Nephron progenitor cell (in vitro differentiated cells): ENCODE measurements at places on chromosomes 16 and 17.

DNA sequence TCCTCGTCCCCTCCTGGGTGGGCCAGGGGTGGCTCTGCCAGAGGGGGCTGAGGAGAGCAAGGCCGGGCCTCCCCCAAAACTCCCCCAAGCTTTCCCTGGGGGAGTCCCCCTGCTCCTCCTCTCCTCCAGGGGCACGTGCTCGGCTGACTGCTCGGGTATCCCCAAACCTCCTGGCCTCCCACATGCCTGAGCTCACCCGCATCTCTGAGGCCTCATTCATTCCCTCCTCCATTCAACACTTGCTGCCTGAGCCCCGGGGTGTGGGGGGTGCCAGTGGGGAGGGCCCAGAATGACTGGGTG lies 83.1 kb downstream of the RTN4RL1 start:
- H3K27ac ChIP-seq: no peak overlapping the region
- no peak for DNase-seq
- H3K4me1 ChIP-seq: peaks cover 41% of the 10 kb centered on the region
- peaks cover 10% of the 10 kb centered on the region for H3K27me3 ChIP-seq
- no peaks in the 10 kb centered on the region for H3K36me3 ChIP-seq
- no peak overlapping the region for H3K4me3 ChIP-seq

- no peak overlapping the region for H3K27ac ChIP-seq
- peaks cover 19% of the 10 kb centered on the region for H3K27me3 ChIP-seq
- peaks cover 22% of the 10 kb centered on the region for H3K4me1 ChIP-seq
- no peak for DNase-seq
- no peaks in the 10 kb centered on the region for H3K36me3 ChIP-seq
Observed at GRCh38 chr17:79306424-79307318, 232.0 kb downstream of the ENGASE start.

DNA sequence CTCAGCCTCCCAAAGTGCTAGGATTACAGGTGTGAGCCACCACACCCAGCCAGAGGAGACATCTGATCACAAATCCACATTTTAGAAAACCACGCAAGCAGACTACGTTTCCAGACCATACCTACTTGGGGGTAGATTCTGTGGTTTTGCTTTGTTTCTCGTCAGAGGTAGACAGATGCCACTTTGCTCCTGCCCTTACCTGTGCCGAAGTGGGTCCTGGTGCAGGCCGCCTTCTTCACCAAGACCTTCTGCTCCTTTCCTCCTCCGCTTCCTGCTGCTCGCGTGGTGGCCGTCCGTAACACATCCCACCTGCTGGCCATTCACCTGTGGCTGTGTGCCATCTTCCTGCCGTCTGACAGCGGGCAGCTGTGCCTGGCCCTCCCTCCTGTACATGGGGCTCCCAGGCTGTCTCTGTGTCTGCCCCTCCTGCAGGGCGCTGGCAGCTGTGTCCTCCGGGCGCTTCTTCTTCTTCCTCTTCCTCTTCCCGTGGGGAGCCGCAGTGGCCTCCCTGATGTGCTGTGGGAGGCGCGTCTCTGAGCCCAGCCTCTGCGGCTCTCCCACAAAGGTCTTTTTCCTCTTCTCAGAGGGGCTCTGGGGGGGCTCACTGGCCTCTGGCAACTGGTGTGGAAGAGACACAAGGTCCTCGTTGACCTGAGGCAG lies 21.2 kb upstream of the CYTH1 start:
- no peak for DNase-seq
- no peaks in the 10 kb centered on the region for H3K4me1 ChIP-seq
- H3K4me3 ChIP-seq: no peak overlapping the region
- H3K36me3 ChIP-seq: peaks cover 61% of the 10 kb centered on the region
- no peaks in the 10 kb centered on the region for H3K27me3 ChIP-seq

DNA sequence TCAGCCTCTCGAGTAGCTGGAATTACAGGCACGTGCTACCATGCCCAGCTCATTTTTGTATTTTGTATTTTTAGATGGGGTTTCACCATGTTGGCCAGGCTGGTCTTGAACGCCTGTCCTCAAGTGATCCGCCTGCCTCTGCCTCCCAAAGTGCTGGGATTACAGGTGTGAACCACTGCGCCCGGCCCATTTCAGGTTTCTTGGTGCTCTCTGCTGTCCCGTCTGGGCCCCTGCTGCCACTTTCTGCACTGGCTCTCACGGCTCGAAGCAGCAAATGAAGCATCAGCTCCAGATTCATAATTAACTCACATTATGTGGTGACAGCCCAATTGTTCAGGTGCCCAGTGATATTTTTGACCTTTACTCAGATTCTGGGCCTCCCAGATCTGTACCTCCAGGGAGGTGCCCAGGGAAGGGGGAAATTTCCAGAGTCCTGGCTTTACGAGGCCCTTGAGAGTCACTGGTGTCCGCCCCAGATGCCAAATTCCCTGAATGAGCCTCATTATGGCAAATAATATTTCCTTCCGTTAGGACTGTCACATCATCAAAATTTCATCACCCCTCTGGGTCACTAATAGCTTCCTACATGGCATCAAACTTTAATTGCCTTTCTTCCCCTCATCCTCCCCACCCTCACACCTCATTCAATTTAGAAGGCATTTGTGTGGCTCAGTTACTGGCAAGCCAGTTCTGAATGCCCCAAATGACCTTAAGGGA lies 9.0 kb downstream of the SDK2 start:
- peaks cover 9% of the 10 kb centered on the region for H3K36me3 ChIP-seq
- H3K27me3 ChIP-seq: no peaks in the 10 kb centered on the region
- DNase-seq: no peak
- H3K4me3 ChIP-seq: no peak overlapping the region
- peak overlapping the region; percentile 18 for H3K27ac ChIP-seq
- peaks cover 43% of the 10 kb centered on the region for H3K4me1 ChIP-seq

GRCh38 chr17:74746922-74747321 lies 1.5 kb upstream of the NHERF1 start:
- peaks cover 80% of the 10 kb centered on the region for H3K4me1 ChIP-seq
- peak overlapping the region; percentile 89 for H3K27ac ChIP-seq
- peak overlapping the region; percentile 59 for H3K4me3 ChIP-seq
- no peaks in the 10 kb centered on the region for H3K36me3 ChIP-seq
- peak; percentile 58 for DNase-seq

DNA sequence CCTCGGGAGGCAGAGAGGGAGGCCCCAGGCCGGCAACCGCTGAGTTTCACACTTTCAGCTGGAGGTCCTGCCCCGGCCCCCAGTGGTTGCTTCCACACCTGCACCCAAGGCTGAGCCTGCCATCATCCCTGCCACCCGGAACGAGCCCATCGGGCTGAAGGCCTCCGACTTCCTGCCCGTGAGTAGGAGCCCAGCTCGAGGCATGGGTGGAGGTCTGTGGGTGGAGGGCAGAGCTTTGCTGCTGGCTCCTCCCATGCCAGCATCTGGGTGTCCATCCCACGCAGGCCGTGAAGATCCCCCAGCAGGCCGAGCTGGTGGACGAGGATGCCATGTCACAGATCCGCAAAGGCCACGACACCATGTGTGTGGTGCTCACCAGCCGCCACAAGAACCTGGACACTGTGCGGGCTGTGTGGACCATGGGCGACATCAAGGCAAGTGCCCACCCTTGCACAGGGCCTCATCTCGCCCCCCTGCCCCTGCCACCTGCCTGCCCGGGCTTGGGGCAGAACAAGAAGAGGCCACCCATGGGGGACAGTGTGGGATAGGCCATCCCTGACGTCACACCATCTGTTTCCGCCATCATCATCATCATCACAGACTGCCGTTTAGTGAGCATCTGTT lies 19.6 kb downstream of the KATNB1 start:
- H3K27ac ChIP-seq: peak overlapping the region; percentile 42
- H3K27me3 ChIP-seq: no peaks in the 10 kb centered on the region
- peaks cover 20% of the 10 kb centered on the region for H3K4me1 ChIP-seq

GRCh38 chr17:14011740-14012405 lies 57.4 kb upstream of the COX10 start:
- H3K4me3 ChIP-seq: no peak overlapping the region
- H3K36me3 ChIP-seq: no peaks in the 10 kb centered on the region
- no peak for DNase-seq

- H3K4me3 ChIP-seq: no peak overlapping the region
- H3K27ac ChIP-seq: peak overlapping the region; percentile 58
- peaks cover 12% of the 10 kb centered on the region for H3K36me3 ChIP-seq
- H3K4me1 ChIP-seq: peaks cover 18% of the 10 kb centered on the region
Observed at GRCh38 chr17:9322326-9322725, 253.3 kb downstream of the STX8 start.

DNA sequence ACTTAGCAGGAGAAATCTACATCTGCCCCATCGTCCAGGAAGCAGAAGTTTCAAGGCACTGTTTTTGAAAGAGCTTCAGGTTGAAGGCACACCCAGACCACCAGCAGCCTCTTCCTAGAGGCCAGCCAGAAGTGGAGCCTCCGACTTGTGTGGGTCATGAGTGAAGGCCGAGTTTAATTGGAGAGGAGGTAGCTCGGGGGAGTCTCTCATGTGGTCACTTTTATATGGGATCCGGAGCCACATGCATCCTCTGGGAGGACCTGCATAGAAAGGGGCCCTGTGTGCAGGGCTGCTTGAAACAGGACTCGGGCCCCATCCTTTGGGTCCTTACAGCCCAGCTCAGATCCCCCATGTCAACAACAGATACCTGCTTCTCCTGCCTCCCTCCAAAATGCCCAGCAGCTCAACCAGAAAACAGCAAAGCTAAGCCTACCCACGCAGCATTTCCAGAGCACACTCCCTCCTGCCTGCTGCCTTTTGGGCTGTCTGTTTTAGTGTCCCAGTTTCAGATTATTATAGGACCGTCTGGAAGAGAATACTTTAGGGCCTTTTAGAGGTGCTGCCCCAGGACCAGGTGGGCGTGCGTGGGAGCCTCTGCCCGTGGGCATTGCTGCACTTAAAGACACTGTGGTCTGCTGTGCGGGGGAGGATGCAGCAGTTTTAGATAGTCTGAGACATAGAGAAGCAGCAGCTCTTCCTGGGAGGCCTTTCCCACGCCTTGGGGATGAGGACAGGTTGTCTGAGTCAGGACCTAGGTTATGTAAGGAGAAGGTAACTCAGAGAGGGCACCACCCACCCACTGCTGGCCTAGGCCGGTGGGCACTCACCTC lies 29.5 kb downstream of the MPRIP start:
- peak overlapping the region; percentile 88 for H3K27ac ChIP-seq
- H3K27me3 ChIP-seq: no peaks in the 10 kb centered on the region
- DNase-seq: no peak
- no peak overlapping the region for H3K4me3 ChIP-seq

GRCh38 chr16:856101-856500 lies 55.6 kb upstream of the GNG13 start:
- H3K27me3 ChIP-seq: peaks cover 12% of the 10 kb centered on the region
- no peak overlapping the region for H3K27ac ChIP-seq
- DNase-seq: no peak
- peaks cover 33% of the 10 kb centered on the region for H3K36me3 ChIP-seq
- H3K4me1 ChIP-seq: no peaks in the 10 kb centered on the region
